ENCODE measurements at places on chromosomes 3 and 15.

DNA sequence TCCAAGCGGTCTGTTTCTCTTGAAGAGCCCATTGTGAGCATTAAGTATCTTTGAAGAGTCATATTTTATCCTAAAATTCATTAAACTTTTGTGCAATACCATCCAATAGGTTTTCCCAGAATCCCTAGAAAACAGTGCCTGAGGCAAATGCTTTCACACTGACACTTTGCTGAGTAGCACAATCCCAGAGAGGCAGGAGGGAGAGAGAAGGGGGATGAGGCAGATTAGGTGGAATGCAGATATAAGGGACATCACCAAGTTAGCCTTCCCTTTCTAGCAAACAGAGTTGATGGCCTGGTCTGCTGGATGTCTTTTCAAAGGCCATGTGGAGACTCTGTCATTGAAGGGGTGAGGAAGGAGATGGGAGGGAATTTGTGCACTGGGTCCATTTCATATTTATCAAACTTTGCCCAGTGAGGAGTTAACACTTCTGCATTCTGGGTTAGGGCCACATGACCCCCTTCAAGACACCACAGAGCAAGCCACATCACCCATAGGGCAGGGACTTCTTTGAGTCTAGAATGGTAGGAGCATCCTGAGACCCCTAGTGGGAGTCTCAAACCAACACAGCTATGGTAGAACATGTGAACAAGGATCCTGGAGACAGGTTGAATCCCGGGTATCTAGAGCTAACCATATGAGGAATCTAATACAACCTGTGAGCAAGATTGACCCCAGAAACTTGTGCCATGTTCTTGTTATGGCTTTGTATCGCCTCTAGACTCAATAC is 32.0 kb upstream of the SEMA6D start:
- DNase-seq: no peak

- no peak for DNase-seq
Observed at GRCh38 chr15:66099950-66100671, 153.4 kb downstream of the MEGF11 start.

DNA sequence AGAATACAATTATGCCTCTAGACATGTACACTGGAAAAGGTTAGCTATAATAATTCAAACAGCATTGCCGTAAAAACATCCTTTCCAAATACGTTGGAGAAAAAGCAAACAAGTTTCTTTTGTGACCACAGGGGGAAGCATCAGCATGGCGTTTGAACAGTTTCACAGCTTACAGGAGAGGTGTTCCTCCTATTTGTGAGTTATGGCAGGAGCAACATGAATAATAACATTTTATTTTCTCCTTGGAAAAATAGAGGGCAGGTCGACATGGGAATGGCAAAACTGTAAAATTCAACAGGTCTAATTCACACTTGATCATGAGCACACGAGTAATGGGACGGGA is 39.7 kb upstream of the GADL1 start:
- no peak for DNase-seq

- peak; percentile 98 for DNase-seq
Observed at GRCh38 chr3:49093853-49094767, at the start of gene QRICH1. QRICH1 (minus strand) TSS chr3:49094071; CDS start chr3:49077017, 17,054 bp downstream.

DNA sequence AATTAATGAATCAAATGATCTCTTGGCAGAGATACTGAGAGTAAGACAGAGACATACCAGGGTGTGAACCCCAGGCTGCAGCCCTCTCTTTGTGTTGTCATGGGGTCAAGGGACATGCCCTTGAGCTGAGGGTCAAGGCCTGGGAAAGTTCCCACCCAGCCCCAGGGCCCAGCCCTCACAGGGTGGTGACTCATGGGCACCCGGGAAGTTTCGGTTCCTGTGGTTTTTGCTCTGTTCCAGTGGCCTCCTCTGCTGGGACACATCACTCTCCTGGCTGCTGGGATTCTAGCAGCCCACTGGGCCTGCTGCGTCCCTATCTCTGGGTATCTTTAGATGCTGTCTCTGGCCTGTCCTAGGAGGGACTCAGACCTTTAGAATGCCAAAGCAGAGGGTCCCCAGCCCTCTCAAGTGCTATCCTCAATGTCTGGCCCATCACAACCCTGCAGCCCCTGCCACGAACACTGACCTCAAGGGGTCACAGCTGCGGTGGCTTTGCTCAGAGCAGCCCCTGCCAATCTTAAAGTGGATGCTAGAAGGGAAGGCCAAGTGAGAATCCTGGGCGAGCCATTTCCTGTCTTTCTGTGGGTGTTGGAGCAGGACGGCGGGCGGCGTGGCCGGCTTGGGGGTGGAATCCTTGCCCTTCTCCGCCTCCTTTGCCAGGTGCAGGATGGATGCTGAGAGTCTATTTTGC is 148.4 kb upstream of the TLE3 start:
- no peak for DNase-seq

Measured in activated CD4-positive, alpha-beta T cell treated with anti-CD3 and anti-CD28 coated beads, Interleukin-2, Interleukin-4, amounts not matched to agents 100 ng/mL and 50 ng/mL, durations not matched to agents 16 hours and 8 hours (primary cell).